Foreskin keratinocyte (primary cell): ENCODE measurements at places on chromosomes 4 and X. TPM values are rescaled to one million over a fixed set of nuclear protein-coding genes. Genes with fewer than 3 reads are reported as not detected.
A peak's percentile ranks its signal among the peaks of the same experiment; 100 is the strongest.

- peak; percentile 64 for DNase-seq
Observed at GRCh38 chrX:151983186-151983585, 8.7 kb upstream of the GABRE start.

GRCh38 chr4:183561905-183562304 lies 57.0 kb downstream of the ING2 start:
- DNase-seq, result no peak

DNA sequence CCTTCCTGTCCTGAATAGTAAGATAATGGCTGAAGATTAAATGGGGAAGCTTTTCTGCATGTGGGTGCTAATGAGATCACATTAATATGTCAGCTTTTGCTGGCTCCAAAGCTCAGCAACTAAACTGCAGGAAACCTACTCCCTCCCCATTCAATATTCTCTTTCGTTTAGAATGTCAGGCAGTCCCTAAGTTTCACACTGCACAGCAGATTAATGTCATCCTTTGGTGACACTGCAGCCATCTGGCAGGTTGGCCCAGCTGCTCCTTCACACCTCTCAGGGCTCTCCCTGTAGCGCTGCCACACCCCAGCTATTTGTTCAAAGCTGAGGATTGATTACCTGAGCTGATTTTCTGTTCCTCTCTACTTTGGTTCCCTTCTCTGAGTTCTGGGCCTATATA lies 110.5 kb downstream of the KDR start:
- no peak for DNase-seq

DNA sequence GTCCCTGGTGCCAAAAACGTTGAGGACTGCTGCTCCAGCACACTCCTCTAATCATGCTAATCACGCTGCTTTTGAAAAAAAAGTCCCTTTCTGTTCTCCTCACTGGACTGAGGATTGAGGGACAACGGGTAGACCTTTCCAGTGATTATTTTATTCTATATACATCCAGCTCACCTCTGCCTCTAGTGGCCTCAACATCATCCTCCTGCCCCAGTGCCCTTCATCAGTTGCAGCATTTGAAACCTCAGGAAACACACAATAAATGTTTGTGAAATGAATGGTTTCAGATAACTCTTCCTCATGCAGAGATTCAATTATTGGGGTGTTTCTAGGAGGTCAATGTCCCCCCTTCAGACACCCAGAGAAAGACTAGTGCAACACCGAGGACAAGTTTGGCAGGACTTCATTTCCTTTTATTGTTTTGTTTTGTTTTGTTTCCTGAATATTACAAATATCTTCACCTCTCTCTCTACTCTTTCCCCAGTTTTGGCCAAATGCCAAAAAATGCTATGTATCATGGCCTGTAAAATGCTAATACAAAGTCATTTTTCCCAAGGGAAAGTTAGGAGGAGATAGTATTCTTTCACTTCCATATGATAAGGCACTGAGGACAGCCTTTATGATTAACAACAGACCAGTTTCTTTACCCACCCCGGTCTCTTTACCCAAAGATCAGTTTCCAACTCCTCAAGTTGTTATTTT lies 460.1 kb upstream of the SLIT2 start:
- no peak for DNase-seq

DNA sequence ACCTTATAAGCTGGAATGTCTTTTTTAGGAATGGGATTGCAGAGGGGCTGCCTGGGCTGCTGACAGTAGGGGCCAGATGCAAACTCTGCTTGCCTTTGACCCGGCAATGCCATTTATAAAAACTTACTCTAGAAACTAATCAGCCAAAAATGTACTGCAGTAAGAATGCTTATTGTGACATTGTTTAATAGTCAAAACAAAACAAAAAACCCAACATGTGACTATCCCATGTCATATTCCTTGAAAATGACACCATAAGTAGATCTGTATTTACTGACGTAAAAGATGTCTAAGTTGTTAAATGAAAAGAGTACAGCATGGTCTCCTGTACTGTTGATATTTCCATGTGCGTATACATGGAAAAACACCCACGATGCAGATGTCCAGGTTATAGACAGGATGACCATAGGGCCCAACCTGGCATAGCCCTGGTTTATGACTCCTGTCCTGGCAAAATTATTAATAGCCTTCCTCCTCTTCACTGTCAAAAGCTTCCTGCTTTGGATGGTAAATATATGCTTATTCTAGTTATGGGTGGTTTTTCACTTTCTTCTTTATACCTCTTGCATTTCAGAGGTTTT lies 138.9 kb downstream of the PTTG2 start:
- DNase-seq, result no peak

DNA sequence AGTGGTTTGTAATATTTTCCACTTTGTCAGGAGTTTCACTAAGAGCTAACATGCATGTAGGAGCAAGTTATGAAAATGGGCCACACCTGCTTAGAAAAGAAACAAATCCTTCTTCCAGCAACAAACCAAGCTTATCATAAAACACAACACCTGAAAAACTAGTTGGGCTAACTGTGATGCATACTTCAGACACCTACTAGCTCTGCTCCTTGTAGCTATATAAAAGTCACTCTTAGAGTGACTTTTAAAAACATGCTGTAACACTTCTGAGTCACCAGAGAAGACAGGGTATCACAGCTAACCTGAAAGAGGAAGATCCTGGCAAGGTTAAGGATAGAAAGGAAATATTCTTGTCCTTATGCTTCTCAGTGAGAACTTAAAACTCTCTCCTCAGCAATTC lies 3.6 kb upstream of the SLAIN2 start:
- peak; percentile 97 for DNase-seq

- no peak for DNase-seq
Observed at GRCh38 chrX:63934791-63935190, 149.8 kb upstream of the ARHGEF9 start.

DNA sequence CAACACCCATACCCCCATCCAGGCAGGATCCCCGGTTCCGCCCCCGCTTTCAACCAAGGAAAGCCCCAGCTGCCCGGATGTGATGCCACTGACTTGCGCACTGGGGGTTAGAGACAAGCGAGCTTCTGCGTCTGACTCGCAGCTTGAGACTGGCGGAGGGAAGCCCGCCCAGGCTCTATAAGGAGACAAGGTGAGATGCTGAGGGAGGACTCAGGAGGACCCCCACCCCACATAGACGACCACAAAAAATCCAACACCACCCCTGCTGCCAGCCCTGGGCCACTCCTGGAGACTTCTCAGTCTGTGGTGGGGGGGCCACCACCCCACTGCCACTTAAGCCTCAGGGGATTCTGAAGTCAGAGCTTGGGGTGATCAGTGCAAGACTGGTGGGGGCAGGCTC lies at the start of gene MAGEA4:
TSS of gene MAGEA4 (plus strand) at position 110 of the 400 bp plus-strand sequence. CDS start 10,776 bp downstream, outside the sequence.
- DNase-seq, result no peak

- no peak for DNase-seq
Observed at GRCh38 chrX:152917656-152918579, 20.1 kb downstream of the ZNF185 start.

DNA sequence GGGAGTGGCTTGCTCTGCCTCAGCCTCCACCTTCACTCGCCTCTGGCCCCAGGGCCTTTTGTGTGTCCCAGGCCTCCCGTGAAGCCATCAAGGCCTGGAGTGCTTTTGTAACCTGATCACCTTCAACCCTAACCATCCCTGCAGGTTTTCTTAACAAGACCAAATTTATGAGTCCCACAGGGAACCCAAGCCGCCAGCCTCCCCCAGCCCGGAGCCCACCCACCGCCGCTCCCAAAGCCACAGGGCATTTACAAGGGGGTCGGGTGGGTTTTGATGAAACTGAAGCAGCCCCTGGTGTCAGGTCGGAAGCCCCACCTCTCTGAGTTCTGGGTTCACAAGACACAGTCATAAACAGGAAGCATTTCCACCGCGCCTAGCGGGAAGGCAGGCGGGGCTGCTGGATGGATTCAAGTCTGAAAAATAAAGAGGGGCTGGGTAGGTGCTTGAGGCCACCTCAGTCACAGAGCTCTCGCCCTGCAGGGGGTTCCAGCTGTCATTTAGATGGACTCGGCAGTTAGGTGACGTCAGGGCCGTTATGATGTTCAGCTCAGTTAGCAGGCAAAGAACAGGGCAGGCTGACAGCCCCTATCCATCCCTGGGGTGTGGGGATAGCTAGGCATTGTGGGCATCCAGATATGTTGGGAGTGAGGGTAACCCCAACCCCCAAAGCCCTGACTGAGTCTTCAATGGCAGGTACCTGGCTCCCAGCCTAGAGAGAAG lies 128.5 kb downstream of the BCOR start:
- no peak for DNase-seq

MGAT4D gene
- not detected in 2 replicates for total RNA-seq

ERAS gene
- total RNA-seq, result not detected in 2 replicates

PF4V1 gene
- not detected in 2 replicates for total RNA-seq
